ENCODE measurements at places on chromosomes 6 and 20. TPM values are rescaled to one million over a fixed set of nuclear protein-coding genes. Genes with fewer than 3 reads are reported as not detected.

GRCh38 chr6:119284861-119285521, 64.6 kb downstream of the MAN1A1 start:
- DNase-seq, result no peak

DNA sequence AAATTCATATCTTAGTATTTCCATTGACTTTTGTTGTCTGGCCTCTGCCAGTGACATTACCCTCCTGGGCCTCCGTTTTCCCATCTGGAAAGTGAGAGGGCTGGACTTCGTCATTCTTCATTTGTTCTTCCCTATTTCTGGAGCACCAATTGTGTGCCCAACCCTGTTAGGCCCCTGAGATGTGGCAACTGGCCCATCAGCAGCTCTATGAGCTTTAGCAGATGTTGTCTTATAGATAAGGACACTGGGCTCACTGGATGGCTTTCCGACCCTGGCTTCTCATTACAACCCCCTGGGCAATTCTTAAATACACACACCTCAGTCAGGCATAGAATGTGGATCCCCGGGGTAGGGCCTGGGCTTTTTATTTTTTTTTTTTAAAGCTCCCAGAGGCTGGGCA, 14.7 kb downstream of the PABPC1L start:
- DNase-seq, result no peak

- DNase-seq, result peak; percentile 52
These were observed 167.8 kb upstream of the ZNF337 start for GRCh38 chr20:25864326-25864962.

Gene C6orf15
- total RNA-seq, result not detected

DNA sequence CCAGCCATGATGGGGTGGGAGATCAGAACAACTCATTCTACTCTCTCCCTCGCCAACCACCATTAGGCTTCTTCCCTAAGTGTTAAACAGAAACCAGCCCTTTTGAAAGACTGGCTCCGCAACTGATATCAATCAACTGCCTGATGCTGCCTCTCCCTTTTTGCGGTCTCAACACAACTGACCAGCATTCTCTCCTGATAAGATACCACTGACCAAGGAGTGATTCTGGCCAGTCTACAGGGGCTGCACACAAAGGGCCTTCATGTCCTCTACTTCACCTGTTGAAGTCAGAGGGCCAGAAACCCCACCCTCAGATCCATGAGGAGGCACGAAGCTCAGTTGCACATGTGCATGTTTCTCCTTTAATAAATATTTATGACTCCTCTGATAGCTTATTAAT, 145.1 kb downstream of the CD24 start:
- DNase-seq, result no peak

GRCh38 chr20:41910558-41910957, 292.4 kb upstream of the CHD6 start:
- no peak for DNase-seq

- DNase-seq, result no peak
These were observed 89.7 kb downstream of the NDUFAF5 start for GRCh38 chr20:13874394-13875157.

Data from chondrocyte (in vitro differentiated cells).